GM12878 (cell line): ENCODE measurements at places on chromosomes 12 and 14. TPM values are rescaled to one million over a fixed set of nuclear protein-coding genes. Genes with fewer than 3 reads are reported as not detected.

The LRRC74A gene
- not detected in 2 replicates for total RNA-seq

The CLEC4D gene
- not detected in 2 replicates for total RNA-seq

- DNase-seq: no peak
Observed at GRCh38 chr12:11719678-11720099, 70.2 kb downstream of the ETV6 start.

- DNase-seq: peak; percentile 54
Observed at GRCh38 chr12:29725587-29726320, 58.0 kb downstream of the TMTC1 start.

The KSR2 gene
- total RNA-seq: 0.05 and 0.10 TPM in 2 replicates

- DNase-seq: no peak
Observed at GRCh38 chr12:122870867-122871664, 24.9 kb downstream of the VPS37B start.

GRCh38 chr12:51819736-51820525 is 28.6 kb downstream of the FIGNL2 start:
- no peak for DNase-seq

The GPR84 gene
- total RNA-seq: 3.7 and 4.0 TPM in 2 replicates

DNA sequence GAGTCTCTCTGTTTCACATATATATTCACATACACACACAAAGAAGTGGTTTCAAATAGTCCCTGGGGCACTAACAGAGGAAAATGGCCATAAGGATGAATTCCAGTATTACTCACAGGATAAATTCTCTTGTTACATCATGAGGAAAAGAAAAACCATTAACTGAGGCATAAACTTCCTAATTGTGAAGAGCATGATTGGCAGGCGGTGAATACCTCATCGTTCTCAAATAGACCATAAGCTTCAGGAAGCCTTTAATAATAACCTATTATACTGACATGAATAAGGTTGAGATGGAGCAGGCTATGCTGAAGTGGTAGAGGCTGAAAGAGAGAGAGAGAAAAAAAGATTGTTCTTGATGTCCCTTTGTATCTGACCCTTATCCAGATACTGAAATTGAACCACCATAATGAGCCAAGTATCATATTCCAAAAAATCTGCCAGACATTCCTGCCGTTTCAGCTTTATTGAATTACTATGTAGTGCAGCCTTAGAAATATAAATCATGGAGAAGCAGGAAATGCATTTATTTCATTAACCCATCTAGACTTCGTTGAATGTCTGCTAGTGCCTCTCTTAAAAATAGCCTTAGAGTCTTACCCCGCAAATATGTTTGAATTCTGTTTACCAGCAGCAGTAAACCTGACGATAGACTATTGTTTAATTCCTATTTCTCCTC is 86.8 kb downstream of the NUAK1 start:
- no peak for DNase-seq

DNA sequence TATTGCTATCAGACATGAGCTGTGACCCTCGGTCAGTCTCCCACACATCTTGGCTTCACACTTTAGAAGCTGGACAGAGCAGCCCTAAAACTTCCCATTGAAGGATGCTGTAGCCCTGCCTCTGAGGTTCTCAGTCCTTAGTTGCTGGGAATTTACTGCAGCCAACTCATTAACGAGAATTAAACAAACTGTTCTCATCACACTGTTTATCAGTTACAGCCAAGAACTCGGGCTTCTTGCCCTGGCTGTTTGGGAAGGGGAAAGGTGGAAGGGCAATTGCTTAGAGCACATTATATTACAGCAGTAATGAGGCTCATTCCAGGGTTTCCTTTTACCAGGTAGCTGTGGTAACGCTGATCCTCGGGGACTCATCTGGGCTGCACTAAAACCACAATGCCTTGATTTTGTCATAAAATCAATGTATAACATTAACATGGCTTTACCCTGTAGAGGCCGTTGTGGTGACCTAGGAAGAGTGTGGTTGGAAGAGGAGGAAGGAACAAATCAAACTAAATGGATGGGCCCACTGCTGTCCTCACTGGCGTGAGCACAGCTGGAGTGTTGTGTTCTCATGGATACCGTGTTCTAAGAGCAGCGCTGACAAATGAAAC is 87.1 kb downstream of the GPR135 start:
- no peak for DNase-seq

DNA sequence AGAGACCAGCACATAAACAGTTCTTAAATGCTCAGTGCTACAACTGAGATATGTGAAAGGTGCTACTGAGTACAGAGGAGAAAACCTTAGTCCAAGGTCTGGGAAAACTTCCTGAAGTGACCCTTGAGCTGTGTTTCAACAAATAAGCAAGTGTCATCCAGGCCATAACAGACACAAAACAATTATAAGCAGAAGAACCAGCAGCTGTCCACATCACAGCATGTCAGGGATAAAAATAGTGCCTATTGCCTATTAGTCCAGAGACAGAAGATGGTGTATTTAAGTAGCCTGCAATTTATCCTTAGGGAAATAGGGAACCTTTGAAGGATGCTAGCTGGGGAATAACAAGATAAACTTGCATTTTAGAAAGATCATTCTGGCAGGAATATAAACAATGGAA is 237.8 kb downstream of the SPTSSA start:
- no peak for DNase-seq

The TCL1B gene
- not detected in 2 replicates for total RNA-seq

The FZD10 gene
- total RNA-seq: not detected in 2 replicates

DNA sequence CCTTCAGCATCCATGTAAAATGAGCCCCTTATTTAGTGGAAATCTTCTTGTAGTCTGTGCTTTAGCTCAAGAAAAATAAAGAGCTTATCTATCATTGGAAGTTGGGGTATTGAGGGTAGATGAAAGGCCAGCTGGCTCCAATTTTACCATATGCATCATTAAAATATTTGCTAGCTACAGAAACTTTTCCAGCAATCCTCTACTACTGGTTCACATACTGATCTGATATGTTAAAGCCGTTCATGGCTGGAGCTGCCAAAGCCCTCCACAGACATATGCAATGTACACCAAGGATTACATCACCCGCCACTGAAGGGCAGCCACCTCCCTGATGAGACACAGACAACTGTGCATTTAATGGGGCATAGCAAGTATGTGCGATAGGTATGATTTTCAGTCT is 1205.3 kb downstream of the GALC start:
- DNase-seq: no peak

DNA sequence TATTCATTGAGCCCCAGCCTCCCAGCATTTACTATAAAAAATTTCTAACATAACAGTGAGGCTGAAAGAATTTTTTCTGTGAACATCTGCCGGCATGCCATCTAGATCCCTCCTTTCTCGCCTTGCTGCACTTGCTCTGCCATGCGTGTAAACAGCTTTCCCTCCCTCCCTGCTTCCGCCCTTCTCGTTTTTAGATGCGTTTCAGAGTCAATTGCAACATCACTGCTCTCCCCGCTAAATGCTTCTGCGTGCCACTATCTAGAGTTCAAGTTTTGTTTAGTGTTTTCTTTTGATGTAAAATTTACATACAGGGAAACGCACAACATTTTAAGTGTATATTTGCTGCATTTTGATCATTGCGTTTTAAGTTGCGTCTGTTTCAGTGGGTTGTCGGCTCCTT is 83.6 kb downstream of the CCDC92 start:
- DNase-seq: no peak

DNA sequence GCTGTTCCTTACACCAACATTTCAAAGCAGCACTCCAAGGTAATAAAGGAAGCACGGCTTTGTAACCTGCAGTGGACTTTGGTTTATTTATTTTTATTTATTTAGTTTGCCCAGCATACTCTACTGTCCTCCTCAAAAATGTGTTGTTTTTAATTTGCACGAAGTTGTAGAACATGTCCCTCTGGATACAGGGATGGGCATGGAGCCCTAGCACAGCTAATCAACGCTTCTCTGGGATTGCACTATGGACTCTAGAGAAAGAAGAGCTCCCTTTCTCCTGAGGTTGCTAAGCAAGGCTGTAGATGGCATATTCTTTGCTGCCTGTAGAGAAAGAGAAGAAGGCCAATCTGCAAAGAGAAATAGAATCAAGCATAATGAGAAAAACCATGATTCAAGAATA is 5.9 kb upstream of the ANAPC5 start:
- no peak for DNase-seq

The MYBPC1 gene
- not detected in 2 replicates for total RNA-seq

DNA sequence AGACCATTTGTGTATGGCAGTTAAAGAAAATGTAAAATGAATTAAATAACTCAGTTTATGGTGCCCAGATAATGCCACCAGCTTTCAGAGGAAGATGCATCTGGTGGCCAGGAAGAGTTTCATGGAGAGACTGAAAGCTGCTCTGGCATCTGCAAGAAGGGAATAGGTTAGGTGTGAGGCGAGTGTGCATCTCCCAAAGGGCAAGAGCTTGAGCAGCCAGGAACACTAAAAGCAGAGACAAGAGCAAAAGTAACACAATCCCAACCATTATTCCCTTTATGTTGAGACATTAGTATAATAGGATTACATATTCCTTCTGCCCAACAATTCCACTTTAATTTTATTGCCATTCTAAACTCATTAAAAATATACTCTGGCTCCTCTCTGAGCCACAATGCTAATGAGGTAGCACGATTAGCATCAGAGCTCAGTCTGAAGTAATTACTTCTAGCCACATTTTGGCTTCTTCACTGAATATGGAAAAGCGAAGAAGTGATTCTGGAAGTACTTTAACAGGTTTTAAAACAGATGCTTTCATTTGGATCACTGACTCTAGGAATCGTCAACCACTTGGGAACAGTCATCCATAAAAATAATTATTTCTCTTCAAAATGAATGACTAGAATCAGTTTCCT is 309.4 kb upstream of the TMTC1 start:
- DNase-seq: no peak

The NEK9 gene
- 78.8 and 83.0 TPM in 2 replicates for total RNA-seq

DNA sequence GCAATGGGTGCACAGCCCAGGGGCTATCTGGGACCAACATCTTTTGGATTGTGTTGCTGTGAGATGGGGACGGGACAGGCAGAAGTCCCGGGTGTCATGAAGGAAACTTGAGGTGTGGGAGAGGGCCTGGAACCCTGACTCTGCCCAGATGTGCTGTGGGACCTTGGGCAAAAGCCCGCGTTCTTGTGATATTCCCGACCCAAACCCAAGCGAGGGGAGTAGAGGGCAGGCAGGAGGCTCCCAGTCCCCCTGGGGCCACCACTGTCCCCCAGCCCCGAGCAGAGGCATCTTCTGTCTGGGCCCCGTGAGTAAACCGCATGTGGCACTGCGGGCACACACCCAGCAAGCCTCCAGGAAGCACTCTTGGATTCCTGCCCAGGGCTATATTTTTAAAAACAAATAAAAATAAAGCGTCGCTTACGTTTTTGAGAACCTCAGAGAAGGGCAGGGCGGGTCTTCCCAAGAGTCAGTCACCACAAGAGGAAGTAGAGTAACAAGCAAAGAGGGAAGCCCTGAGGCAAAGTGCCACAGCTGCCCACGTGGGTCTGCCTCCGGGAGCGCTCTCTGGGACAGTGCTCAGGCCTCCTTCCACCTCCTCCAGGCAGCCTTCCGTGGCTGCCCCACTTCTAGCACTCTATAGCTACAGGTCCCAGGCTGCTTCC is 39.5 kb downstream of the BEGAIN start:
- no peak for DNase-seq

The CMTM5 gene
- total RNA-seq: not detected in 2 replicates

GRCh38 chr12:32033406-32033805 is 73.2 kb upstream of the BICD1 start:
- no peak for DNase-seq

GRCh38 chr14:99100497-99101270 is 171.3 kb downstream of the BCL11B start:
- no peak for DNase-seq

The NAA25 gene
- 34.1 and 39.2 TPM in 2 replicates for total RNA-seq

GRCh38 chr14:103346286-103346685 is 12.2 kb downstream of the EIF5 start:
- DNase-seq: no peak

GRCh38 chr12:84607170-84607819 is 305.3 kb downstream of the SLC6A15 start:
- no peak for DNase-seq

DNA sequence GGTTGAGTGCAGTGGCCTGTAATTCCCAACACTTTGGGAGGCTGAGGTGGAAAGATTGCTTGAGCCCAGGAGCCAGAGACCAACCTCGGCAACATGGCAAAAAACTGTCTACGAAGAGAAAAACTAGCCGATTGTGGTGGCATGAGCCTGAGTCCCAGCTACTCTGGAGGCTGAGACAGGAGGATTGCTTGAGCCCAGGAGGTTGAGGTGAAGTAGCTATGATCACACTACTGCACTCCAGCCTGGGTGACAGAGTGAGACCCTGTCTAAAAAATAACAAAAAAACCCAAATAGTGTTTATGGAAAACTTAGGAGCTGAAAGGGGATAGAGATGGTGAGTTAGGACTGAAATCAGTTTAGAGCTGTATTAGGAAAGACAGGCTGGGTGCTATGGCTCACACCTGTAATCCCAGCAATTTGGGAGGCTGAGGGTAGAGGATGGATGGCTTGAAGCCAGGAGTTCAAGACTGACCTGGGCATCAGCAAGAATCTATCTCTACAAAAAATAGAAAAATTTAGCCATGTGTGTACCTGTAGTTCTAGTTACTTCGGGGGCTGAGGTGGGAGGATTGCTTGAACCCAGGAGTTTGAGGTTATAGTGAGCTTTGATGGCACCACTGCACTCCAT is 9.7 kb downstream of the PNN start:
- no peak for DNase-seq

The SLC25A3 gene
- total RNA-seq: 700 and 732 TPM in 2 replicates

DNA sequence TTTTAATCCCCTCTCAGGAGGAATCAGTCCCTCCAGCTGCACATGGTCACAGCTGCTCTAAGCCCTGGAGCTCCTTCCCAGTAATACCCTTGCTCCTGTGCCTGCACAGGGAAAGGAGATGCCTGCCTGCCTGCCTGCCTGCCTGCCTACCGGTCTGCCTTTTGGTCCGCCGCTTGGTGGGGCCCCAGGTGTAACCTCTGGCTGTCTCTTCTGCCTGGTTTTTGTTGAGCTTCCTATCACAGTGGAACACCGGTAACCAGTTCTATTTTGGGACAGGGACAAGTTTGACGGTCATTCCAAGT is 99.8 kb downstream of the DAD1 start:
- no peak for DNase-seq

The TMEM132C gene
- total RNA-seq: not detected in 2 replicates

GRCh38 chr12:13203034-13203922 is 6.8 kb downstream of the EMP1 start:
- DNase-seq: no peak

GRCh38 chr12:103331643-103332042 is 164.1 kb downstream of the C12orf42 start:
- DNase-seq: no peak

DNA sequence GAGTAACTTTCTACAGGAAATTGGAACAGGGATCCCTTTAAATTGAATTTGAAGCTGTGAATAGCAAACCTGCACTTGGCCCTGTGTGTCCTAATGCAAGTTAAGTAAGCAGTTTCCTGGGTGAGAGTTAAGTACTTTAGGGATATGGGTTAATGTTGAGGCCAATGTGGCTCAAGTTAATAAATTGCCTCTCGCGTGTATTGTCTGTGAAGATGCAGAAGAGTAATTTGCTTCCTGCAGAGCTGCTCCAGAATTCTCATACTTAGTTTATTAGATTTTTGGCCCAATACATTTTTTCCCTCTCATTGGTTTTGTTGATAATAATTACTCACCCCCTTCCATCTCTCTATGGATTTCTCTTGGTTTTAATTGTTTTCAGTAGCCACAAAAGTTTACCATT is 86.5 kb downstream of the SLC25A47 start:
- no peak for DNase-seq

The POLE2 gene
- total RNA-seq: 19.5 and 22.0 TPM in 2 replicates
